ENCODE measurements at places on chromosomes 16 and 17.

GRCh38 chr17:5560361-5560988 lies 23.8 kb downstream of the NLRP1 start:
- no peak for DNase-seq

GRCh38 chr17:82936768-82937171 lies 96.9 kb upstream of the ZNF750 start:
- DNase-seq, result no peak

DNA sequence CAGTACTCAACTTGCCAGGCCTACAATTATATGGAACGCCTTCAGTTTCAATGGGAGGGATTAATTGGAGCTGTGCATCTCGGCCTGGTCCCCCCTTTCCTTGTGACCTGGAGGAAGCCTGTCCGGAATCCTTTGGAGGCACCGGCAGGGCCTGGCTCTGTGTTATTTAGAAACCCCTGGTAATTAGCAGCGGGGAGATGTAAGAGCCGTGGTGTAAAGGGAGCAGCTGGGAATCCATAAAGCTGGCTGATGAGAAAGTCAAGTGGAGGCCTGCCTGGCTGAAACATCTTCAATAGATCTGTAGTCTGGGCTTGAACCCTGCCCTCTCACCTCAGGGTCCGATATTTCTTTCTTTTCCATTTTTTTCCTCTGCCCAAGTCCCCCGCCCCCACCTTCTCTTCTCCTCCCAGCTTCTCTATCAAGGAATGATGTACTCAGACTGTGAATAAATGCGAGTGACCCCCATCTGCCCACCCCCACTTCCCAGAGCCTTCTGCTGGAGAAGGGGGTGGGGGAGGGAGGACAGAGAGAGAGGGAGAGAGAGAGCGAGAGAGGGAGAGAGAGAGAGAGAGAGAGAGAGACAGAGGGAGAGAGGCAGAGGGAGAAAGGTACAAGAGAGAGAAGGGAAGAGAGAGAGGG lies 495.5 kb upstream of the ZFHX3 start:
- no peak for DNase-seq

- DNase-seq, result no peak
Measured at GRCh38 chr16:1647856-1648255, 30.2 kb upstream of the JPT2 start.

- no peak for DNase-seq
Measured at GRCh38 chr17:77892469-77893143, 65.9 kb upstream of the TNRC6C start.

GRCh38 chr16:87580855-87581261 lies 21.4 kb upstream of the JPH3 start:
- no peak for DNase-seq

- no peak for DNase-seq
Measured at GRCh38 chr17:50518384-50519023, 10.3 kb downstream of the MYCBPAP start.

- no peak for DNase-seq
Measured at GRCh38 chr16:3980253-3981111, 100.0 kb upstream of the CREBBP start.

GRCh38 chr16:31148281-31148728 lies 1.6 kb downstream of the PRSS36 start:
- no peak for DNase-seq

- DNase-seq, result no peak
Measured at GRCh38 chr17:45093444-45094110, 32.5 kb downstream of the NMT1 start.

DNA sequence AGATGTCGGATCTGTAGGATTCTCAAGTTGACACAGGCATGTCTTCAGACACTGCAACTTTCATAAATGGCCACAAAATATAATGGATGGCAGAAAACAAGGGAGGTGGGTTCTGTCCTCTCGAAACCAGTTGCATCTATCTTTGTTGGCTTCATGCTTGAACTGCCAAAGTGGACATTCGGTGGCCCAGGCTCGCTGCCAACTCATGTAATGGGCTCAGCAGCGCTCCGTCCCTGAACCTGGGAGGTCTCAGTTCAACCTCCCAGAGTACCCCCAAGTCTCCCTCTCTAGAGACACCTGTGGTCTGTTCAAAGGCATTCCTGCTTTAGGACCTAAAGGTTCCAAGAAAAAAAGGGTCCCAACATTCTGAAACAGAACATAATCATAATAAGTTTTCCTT lies 71.9 kb downstream of the NXN start:
- no peak for DNase-seq

- no peak for DNase-seq
Measured at GRCh38 chr17:15092762-15093161, 172.4 kb downstream of the PMP22 start.

DNA sequence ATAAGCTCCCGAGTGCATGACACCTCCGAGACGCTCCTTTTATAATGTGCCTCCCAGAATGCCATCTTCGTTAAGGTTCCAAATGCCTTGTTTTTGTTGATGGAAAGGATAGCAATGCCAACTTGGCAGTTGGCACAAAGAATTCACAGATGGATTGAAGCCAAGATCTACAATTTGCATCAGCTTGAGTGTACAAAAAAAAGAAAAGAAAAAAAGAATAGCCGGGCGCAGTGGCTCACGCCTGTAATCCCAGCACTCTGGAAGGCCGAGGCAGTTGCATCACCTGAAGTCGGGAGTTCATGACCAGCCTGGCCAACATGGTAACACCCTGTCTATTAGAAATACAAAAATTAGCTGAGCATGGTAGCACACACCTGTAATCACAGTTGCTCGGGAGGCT lies 7.6 kb downstream of the TBC1D16 start:
- DNase-seq, result no peak

GRCh38 chr16:73071131-73071940 lies 23.4 kb upstream of the ZFHX3 start:
- DNase-seq, result no peak

GRCh38 chr17:33596899-33597298 lies 303.8 kb upstream of the ASIC2 start:
- DNase-seq, result no peak

DNA sequence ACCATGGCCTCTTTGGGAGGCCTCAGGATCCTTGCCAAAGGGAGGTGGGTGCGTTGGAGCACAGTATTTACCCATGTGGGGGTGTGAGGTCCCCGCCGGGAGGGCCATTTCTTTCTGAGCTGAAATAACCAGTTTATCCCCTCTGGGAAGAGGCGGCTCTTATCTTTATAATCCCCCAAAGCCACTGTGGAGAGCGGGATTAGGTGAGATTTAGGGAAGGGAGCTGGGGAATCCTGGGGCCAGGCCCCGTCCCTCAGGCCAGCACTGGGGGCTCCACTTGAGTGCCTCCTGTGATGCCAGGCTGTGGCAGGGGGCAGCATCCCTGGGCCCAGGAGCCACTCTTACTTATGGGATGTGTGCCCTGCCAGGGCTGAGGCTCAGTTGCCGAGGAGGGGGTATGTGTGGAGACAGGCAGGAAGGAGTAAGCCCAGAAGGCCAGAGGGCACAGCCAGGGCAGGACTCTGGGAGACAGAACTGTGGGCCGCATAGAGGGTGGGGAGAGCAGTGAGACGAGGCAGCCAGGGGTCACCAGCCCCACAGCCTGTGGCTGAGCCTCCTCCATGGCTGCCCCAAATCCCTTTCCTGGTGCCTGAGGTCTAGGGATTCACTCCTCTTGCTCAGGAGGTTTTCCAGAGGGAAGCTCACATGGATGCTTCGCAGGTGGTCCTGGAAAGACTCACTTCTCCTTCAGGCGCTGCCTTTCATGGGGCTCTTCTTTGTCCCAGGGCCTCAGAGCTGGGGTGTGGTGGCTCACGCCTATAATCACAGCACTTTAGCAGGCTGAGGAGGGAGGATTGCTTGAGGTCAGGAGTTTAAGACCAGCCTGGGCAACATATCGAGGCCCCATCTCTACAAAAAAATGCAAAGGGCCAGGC lies 25.0 kb downstream of the TMEM94 start:
- no peak for DNase-seq

All from effector memory CD8-positive, alpha-beta T cell (primary cell).